ENCODE measurements at places on chromosomes 7 and 10.
A peak's percentile ranks its signal among the peaks of the same experiment; 100 is the strongest.

DNA sequence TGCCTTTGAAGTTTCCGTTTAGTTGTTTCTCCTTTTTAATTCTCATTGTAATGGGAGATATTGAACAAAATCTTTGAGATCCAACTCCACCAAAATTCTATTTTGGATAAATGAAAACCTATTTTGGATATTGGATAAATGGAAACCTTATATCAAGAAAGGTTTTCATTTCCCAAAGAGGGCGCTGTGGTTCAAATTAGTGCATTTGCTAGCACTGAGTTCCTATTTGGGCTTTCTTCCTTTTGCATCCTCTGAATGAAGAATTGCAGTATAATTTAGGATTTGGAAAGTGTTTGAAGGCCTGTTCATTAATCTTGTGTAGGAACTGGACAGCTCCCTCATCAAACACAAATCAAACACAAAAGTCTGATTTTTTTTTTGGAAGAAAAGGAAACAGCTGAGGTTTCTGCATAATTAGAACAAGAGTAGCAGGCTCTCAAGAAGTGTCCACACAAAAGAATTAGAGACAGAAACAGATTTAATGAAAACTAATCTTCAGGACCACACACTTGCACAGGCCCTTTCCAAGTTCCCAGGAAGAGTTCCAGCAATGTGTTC lies 80.8 kb upstream of the KLF14 start:
- DNase-seq: no peak

GRCh38 chr7:121202125-121202524 lies 126.7 kb upstream of the WNT16 start:
- no peak for DNase-seq

DNA sequence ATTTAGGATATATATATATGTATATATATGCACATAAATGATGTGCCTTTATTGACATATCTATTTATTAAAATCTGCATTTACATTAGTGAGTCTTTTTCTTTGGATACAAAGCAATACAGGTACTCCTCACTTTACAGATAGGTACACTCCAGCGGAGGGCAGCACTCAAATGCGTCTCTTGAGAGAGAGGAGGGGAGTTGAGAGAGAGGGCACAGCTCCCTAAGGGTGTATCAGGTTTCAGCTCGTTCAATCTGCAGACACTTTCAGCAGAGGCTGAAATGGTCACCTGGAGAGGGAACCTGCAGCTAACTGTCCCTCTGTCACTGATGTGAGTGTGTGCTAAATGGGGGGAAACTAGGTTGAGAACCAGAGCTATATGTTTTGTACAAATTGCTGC lies 21.5 kb downstream of the C10orf53 start:
- DNase-seq: no peak

- DNase-seq: no peak
Observed at GRCh38 chr10:94240491-94240890, 122.2 kb downstream of the NOC3L start.

- DNase-seq: no peak
Observed at GRCh38 chr10:84427903-84428650, 99.7 kb downstream of the CCSER2 start.

- no peak for DNase-seq
Observed at GRCh38 chr10:43461950-43462349, 25.0 kb downstream of the ZNF487 start.

- DNase-seq: no peak
Observed at GRCh38 chr10:16470747-16471146, 33.9 kb downstream of the PTER start.

DNA sequence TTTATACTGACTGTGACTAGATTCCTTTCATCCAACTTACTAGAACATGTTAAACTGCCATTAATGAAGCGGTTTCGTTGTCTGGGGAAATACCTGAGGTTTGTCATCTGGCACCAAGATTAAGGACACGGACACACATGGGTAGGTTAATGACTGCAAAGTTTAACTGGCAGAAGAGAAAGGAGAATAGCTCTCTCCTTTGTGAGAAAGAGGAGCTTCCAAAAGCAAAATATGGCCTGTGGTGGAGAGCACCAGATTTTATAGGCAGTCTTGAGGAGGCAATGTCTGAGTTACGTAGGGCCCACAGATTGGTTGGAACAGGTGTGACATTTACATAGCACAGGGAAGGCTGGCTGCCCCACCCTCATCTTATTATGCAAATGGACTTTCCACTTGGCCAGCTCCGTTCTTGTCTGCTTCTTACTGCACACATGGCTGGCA lies 1193.0 kb upstream of the CELF2 start:
- DNase-seq: no peak

DNA sequence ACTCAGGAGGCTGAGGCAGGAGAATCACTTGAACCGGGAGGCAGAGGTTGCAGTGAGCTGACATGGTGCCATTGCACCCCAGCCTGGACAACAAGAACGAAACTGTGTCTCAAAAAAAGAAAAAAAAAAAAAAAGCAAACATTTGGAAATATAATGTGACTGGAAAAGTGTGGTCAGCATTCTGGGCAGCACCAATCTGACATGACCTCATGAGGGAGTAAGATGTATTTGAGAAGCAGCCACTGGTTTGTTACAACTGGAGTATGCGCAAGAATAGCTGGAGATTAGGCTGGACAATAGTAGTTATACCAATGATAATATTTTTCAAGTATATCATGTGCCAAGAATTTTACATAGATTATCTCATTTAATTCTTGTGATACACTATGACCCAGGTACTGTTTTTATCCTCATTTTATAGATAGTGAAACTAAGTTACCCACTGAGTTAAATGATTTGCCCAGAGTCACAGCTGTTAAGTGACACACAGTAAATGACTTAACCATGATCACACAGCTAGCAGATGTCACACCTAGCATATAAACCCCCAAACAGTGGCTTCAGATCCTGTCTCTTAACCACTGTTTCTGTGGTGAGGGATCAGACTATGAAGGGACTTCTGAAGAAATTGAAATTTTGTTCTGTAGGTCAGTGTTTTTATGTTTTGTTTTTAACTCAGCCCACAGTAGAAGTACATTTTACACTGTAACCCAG lies 11.1 kb downstream of the MCU start:
- no peak for DNase-seq

- DNase-seq: no peak
Observed at GRCh38 chr7:97107192-97107800, 10.2 kb upstream of the SDHAF3 start.

GRCh38 chr7:85261336-85261735 lies 74.5 kb upstream of the SEMA3D start:
- no peak for DNase-seq

DNA sequence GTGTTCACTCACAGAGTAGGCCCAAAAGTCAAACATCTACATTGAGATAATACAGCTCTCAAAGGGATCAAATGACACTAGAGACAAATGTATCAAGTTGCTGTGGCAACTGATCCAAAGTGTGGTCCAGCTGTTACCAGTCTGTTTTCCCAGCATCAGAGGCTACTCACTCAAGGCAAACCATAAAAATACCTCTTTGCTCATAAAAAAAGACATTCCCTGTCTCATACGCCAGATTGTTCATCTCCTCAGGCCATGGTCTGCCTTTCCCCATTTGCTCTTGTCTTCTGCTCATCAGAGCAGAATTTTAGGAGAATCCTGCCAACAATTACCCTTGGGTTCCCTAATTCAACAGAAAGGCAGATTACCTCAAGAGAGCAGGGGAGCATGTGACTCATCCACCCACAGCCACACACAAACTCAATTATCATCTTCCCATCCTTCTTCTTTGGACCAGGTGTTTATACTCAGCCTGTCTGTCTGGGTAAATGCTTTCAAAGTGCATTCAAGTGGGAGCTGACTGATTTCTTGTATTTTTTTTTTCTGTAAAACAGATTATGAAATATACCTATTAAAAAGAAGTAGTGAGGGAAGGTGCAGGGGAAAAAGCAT lies 226.5 kb upstream of the HPS1 start:
- no peak for DNase-seq

DNA sequence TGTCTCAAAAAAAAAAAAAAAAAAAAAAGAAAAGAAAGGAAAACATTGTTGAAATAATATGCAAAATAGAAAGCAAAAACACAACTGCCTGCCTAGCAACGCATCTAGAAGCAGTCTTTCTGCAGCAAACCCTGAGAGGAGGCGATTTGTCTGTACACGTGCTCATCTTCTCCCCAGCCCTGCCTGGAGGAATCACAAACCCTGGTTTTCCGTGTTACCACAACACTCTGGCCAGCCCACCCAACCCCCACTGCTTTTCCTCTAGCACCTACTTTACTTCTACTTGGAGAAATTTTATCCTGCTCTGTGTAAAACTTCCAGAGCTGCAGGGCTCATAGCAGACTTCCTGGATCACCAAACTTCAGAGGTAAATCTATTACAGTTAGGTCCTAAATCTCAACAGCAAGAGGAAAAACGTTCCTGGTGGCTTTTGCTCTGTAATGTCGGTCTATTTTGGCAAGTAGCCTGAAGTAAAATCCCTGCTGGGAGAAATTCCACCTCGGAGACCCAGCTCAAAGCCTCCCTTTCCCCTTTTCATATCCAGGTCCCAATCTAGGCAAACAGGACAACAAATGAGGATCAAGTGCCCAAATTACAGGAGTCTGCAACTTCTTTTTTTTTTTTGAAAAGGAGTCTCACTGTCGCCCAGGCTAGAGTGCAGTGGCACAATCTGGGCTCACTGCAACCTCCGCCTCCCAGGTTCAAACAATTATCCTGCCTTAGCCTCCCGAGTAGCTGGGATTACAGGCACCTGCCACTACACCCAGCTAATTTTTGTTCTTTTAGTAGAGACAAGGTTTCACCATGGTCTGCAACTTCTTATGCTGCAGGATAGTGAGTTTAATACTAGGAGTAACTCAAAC lies 91.6 kb downstream of the DNMBP start:
- no peak for DNase-seq

GRCh38 chr10:22321156-22321923 lies 441 bp downstream of the BMI1 start:
- peak; percentile 53 for DNase-seq

GRCh38 chr10:53022611-53023088 lies 250.1 kb upstream of the MBL2 start:
- no peak for DNase-seq

- no peak for DNase-seq
Observed at GRCh38 chr7:132750096-132750495, 173.8 kb upstream of the PLXNA4 start.

DNA sequence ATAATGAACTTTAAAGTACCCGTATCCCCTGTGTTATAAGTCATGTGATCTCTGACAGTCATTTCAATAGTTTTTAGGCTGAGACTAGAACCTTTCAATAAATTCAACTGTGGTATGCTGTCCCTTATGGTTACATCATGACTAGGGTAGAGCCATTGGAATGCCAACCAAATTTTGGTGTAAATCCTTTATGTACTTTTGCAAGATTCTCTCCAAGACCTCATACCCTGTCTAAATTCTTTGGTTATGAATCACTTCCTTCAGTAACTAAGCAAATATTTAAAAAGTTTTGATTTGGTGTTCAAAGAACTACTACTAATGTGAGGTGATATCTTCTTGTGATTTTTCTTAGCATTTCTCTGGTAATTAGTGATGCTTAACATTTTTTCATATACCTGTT lies 20.8 kb upstream of the OR6B1 start:
- DNase-seq: no peak

- no peak for DNase-seq
Observed at GRCh38 chr10:103448746-103449145, 3.4 kb downstream of the CALHM2 start.

DNA sequence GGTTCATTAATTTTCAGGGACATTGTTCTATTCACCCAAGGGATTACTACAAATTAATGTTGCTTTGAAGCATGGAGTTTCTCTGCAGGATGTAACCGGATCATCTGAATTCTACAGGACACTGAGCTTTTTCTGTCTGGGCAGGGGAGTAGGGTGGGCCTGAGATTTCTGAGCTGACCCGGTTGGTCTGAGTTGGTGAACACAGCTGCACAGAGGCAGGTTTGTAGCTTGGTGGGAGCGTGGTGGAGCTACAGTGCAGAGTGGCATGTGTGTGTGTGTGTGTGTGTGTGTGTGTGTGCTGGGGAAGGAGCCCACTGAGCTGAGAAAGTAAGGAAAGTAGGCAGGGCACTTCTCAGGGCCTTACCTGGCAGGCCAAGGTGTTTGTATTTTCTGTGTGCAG lies 62.6 kb downstream of the SH2D4B start:
- no peak for DNase-seq

DNA sequence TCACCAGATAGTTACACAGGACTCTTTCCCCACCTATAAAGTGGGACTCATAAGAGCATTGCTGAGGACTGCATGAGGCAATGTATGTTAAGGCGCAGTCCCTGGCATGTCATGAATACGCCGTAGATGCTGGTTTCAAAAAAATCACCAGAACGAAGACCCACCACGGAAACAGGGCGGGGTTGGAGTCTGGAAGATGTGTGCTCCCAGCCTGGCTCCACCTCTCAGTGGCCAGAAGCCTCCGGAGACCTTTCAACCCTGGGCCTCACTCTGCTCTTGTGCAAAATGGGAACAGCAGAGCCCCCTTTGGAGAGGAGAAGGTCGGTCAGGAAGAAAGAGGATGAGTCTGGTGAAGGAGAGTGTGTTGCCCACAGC lies 12.4 kb upstream of the ZMIZ1 start:
- no peak for DNase-seq

- DNase-seq: no peak
Observed at GRCh38 chr10:82162549-82163195, 287.7 kb downstream of the NRG3 start.

DNA sequence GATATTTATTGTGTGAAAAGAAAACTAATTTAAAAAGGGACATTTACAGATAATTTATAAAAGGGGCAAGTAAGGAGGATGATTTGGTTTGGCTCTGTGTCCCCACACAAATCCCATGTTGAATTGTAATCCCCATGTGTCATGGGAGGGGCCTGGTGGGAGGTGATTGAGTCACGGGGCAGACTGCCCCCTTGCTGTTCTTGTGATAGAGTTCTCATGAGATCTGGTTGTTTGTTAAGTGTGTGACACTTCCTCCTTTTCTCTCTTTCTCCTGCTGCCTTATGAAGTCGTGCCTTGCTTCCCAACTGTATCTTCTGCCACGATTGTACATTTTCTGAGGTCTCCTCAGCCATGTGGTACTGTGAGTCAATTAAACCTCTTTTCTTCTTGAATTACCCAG lies 171.0 kb upstream of the SEMA3E start:
- DNase-seq: no peak

DNA sequence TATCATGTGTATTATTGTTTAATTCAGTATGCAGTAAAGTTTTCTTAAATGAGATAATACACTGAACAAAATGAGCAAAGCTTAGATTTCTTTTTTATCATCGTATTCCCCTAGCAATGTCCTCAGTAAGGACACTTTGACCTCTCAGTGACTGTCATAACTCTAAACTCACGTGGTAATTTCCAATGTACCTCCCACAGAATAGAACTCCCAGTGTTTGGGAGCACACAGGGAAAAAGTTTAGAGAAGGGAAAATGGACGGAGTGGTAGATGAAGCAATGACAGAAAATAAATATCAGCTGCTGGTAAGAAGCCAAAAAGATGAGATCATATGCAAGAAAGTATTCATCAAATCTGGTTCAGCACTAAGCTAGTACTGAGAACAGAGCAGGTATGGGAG lies 758.6 kb upstream of the KCND2 start:
- DNase-seq: no peak

GRCh38 chr7:42348631-42349030 lies 111.6 kb upstream of the GLI3 start:
- no peak for DNase-seq

- DNase-seq: no peak
Observed at GRCh38 chr7:15168489-15168888, 265.9 kb upstream of the DGKB start.

- no peak for DNase-seq
Observed at GRCh38 chr7:5255832-5256231, 26.9 kb upstream of the SLC29A4 start.
